Stomach (tissue), 19 donors: ENCODE measurements at places on chromosomes 7 and 10. TPM values are rescaled to one million over a fixed set of nuclear protein-coding genes. Genes with fewer than 3 reads are reported as not detected.

- no peak for DNase-seq
Observed at GRCh38 chr7:34842782-34843181, 184.8 kb downstream of the NPSR1 start.

DNA sequence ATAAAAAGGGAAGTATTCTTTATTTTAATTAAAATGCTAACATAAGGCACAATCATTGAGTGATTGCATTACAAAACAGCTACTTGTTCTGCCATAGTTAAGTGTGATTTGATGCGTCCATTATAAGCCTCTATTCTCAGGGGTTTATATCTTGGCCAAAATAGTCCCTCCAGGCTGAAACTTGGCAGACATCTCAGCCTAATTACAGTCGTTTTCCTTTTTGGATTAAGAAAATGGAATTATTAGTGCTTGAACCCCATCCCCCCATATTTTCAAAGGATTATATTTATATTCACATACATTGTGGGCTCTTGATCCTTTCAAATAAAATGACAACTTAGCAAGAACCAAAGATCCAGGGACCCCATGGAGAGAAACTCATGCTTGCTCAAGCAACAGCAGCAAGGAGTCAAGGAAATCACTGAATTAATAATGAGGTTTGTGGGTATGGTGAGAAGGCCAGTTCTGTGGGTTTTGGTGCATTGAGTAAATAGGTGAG is 66.7 kb upstream of the NEUROD6 start:
- no peak for DNase-seq

GRCh38 chr10:83541046-83541445 is 598.3 kb upstream of the GHITM start:
- no peak for DNase-seq

DNA sequence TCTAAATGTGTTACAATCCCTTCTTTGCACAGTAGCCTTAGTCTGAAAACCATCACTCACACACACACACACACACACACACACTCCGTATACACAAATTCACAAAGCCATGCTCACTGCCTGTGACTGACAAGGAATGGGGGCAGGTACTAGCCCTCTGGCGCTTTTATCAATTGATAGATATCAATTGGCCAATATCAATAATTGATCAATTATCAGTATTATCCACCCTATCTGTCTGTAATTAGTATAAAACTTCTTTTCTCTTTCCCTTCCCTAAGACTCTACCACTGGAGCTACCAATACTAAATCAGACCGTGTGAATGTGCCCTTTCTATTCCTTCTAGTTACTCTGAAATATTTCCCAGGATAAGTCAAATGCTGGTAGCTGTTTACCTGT is 2.1 kb downstream of the DENND11 start:
- no peak for DNase-seq

DNA sequence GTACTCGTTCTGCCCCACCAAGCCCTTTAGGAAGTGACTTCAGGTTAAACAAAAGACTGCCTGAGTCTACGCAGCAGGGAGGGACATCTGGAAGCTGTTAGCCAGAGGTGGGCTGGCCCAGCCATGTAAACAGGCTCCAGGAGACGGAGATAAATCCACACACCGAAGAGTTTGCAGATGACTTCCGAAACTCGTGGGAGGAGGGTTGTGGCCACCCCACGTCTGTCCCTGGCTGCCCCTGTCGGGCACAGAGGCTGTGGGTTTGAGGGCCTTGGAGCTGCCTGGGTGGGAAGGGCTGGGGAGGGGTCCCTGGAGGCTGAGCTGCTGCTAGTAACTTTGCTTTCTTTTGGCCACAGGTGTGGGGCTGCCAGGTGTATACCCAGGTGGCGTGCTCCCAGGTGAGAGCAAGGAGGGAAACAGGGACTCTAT is 15.6 kb downstream of the ELN start:
- no peak for DNase-seq

GRCh38 chr10:101217450-101218281 is 11.6 kb downstream of the LBX1 start:
- no peak for DNase-seq

DNA sequence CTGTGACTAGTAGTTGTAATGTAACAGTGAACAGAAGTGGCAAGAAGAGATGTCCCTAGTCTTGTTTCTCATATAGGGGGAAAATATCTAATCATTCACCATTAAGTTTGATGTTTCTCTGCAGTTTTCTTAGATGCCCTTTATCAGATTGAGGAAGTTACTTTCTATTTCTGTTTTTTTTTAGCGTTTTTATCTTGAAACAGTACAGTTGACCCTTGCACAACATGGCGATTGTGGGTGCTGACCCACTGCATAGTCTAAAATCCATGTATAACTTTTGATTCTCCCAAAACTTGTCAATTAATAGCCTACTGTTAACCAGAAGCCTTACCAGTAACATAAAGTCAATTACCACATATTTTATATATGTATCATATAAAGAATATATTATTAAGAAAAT is 192.0 kb downstream of the ADK start:
- no peak for DNase-seq

DNA sequence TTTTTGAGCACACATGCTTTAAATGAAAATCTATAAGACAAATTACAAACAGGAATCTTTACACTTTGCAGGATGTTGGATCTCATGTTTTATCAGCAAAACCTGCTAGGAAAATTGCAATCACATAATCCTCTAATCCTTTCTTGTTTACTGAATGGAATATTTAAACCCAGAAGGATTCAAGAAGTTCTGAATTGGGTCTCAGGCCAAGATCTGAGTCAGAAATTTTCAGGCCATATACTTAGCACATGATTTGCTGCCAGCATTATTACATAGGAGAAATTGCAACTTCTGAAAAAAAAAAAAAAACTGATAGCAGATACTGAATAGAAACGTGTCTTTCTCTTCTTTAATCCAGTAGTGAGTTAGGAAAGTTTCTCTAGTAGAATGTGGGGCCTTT is 1005.3 kb upstream of the POT1 start:
- DNase-seq, result no peak

- DNase-seq, result no peak
Observed at GRCh38 chr7:22481726-22482125, 18.3 kb downstream of the STEAP1B start.

DNA sequence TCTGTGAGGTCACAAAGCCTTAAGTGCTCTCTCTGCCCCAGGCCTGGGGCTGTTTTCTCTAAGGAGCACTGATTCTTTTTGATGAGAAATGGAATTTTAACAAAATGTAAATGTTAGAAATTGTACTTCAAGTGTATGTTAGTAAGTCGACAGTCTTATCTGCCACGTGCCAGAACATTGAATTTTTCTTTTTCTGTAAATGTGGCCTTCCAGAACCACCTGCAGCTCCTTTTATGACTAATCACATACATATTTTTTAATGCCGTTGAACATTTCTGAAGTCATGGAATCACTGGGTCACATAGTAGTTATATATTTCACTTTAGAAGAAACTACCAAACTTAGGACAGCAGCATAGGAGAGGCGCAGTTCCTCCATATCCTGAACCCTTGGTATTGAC is 38.0 kb downstream of the UBE3C start:
- no peak for DNase-seq

DNA sequence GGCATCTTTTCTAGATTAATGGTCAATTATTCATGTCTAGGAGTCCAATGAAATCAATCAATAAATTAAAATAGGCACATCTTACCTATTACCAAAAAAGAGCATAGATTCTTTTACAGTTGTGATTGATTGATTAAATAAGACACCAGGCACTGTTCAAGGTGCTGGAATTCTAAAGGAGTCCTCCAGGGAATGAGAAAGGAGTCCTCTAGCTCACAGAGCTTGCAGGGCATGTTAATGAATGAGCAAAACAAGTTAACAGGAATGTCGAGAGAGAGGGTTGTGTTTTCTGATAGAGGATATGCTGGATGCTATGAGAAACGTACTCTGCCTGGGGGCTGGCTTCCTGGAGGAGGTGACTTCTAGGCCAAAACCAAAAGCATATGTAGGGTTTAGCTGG is 191.4 kb downstream of the BMPER start:
- DNase-seq, result no peak

DNA sequence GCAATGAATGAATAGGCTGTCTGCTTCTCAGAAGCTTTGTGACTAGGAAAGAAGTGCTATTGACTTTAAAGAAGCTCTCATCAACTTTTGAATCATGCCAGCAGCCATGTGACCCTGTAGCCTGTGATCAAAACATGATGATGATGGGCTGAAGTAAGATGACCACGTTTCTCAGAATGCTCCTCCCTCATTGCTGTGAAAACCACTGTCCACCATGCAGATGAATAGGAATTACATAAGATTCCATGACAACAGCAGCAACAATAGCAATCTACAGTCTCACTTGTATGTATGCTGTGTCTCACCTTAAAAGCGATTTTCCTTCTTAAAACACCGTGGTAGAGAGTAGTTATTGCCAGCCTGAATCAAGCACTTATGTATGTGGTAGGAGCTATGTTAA is 228.4 kb downstream of the TRIL start:
- no peak for DNase-seq

- no peak for DNase-seq
Observed at GRCh38 chr10:118076705-118077104, 30.0 kb upstream of the RAB11FIP2 start.

GRCh38 chr10:47031211-47031900 is 120.1 kb downstream of the PTPN20 start:
- no peak for DNase-seq

DNA sequence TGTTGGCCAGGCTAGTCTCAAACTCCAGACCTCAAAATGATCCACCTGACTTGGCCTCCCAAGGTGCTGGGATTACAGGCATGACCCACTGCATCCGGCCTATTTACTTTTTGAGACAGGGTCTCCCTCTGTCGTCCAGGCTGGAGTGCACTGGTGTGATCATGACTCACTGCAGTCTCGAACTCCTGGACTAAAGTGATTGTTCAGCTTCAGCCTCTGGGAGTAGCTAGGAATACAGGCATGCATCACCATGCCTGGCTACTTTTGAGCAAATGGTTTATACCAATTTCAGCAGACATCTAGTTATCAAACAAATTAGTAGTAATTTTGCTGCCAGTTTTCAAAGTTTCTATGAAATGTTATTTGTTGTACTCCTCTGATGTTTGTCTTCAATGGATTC is 2.2 kb upstream of the WAC start:
- no peak for DNase-seq

DNA sequence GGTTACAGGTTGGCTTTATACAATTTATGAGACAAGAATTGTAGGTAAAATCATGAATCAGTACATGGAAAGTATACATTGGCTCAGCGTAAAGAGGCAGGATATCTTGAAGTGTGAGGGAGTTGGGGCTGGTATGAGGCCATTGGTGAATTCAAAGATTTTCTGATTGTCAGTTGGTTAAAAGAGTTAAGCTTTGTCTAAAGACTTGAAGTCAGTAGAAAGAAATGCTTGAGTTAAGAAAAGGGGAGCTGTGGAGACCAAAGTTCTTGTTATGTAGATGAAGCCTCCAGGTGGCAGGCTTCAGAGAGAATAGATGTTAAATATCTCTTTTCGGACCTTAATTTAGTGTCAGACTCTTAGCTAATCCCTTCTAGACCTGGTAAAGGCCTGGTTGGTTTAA is 341.0 kb downstream of the GALNT17 start:
- DNase-seq, result no peak

DNA sequence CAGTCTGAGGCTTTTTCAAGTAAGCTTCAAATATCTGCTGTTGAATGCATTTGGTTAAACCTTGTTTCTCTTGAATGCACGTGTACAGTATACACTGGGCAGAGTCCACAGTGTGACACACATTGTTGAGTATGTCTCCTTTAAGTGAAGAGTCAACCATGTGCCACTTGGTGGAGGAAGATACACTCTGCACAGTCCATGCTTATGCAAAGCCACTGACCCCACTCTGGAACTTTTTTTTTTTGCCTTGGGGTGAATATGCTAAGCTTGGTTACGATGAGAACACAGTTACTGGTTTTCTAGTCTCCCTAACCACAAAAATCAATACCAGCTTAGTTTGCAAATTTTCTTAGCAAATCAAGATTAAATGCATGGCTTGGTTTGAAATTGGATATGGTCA is 186.8 kb upstream of the VIPR2 start:
- no peak for DNase-seq

DNA sequence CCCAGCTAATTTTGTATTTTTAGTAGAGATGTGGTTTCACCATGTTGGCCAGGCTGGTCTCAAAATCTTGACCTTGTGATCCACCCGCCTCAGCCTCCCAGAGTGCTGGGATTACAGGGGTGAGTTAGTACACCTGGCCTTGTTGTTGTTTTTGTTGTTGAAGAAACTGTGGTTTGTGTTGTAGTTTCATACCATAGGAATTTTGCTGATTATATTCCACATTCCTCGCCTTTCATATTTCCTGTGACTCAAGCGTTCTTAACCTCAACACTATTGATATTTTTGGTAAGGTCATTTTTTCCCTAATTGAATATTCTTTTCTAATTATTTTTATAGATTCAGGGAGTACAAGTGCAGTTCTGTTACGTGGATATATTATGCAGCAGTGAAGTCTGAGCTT is 16.7 kb downstream of the LIPF start:
- DNase-seq, result no peak

DNA sequence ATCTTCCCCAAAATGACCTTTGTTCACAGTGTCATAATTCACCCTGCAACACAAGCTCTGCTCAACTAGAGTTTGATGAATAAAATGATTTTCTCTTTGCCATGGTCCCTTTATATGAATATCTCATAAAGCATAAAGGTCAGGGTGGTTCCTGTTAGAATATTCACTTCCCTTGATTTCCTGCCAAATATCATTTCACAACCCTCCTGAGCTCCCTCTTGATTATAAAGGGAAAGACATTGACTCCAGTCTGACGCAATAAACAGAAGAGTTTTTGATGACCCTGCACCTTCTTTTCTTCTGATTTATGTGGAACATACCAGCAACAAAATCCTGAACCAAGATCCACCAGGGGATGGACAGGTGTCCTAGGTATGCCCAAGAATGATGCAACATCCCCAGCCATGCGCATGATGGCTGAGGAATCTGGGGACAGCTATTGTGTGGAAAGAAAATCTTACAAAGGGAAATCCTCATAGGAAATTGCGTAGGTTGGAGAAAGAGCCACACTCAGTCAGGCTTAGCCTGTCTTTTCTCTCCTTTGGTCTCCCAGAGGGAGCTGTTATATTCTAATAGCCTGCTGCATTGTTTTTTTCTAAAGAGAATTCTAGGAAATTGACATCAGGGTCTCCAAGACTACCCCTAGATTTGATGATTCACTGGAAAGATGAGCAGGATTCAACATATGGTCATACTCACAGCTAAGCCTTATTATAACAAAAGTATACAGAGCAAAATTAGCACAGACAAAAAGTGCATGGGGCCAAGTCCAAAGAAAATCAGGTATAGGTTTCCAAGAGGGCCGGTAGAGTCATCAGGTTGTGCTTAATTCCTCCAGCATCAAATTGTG is 18.8 kb downstream of the IFIT3 start:
- DNase-seq, result no peak

Gene LUC7L2
- total RNA-seq, result 110 TPM

Gene FGL2
- total RNA-seq, result 179 TPM

Gene GRM3
- not detected for total RNA-seq

Gene PNLIP
- total RNA-seq, result not detected

Gene MYO1G
- total RNA-seq, result 1.7 TPM

Gene PON3
- total RNA-seq, result not detected

Gene PIP
- not detected for total RNA-seq

Gene SRGN
- total RNA-seq, result 11.0 TPM

Gene PNLIPRP3
- total RNA-seq, result not detected

Gene IL15RA
- 8.6 TPM for total RNA-seq

Gene ODAD2
- total RNA-seq, result not detected

Gene TMEM209
- 6.1 TPM for total RNA-seq

Gene METTL2B
- 21.5 TPM for total RNA-seq
